ENCODE measurements at places on chromosomes 5 and 9.

GRCh38 chr9:35736201-35736633 is 3.8 kb downstream of the CREB3 start:
- DNase-seq, result peak; percentile 82

DNA sequence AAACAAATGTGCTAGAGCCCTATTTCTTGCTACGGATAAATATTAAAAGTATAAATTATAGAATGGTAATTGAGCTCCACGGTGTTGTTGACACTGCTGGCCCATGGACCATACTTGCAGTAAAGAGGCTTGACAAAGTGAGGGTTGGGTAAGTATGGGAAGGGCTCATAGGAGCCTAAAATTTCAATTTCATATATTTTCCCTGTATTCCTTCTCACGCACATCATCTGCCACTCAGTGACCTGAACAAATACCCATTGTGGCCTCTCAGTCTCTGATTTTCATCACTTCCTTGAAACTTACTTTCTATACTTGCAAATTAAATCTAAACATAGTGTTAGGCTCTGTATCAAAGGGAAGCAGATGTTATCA is 116.5 kb downstream of the PIK3R1 start:
- no peak for DNase-seq

- no peak for DNase-seq
Measured at GRCh38 chr5:179298181-179298993, 46.9 kb downstream of the ADAMTS2 start.

DNA sequence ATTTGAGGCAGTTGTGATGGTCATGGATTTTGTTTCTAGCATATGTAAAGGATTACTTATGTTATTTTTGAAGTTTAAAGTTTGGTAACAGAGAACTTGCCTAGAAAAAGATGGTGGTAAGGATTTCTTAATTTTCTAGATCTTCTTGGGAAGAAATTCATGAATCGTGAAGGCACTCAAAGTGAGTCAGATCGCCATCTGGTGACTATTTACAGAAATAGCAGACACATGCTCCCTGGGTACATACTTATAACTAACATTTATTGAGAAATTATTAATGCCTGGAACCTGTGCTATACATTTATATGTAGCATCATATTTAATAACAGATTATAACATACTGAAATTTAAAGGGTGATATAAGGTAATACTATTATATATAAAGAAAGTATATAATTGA is 299.7 kb downstream of the IZUMO3 start:
- peak; percentile 31 for DNase-seq

DNA sequence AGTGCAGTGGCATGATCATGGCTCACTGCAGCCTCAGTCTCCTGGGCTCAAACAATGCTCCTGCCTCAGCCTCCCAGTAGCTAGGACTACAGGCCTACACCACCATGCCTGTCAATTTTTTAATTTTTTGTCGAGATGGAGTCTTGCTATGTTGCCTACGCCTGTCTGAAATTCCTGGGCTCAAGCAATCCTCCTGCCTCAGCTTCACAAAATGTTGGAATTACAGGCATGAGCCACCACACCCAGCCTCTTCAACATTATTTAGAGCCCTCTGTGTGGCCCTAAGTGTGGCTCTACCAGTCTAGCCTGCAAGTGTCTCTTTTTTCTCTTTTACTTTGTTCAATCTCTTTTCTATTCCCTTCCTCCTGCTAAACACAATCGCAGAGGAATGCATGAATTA is 154.4 kb upstream of the EPB41L4A start:
- no peak for DNase-seq

- DNase-seq, result no peak
Measured at GRCh38 chr5:107618242-107618641, 52.5 kb downstream of the EFNA5 start.

- no peak for DNase-seq
Measured at GRCh38 chr5:26237489-26237888, 800.9 kb downstream of the CDH9 start.

GRCh38 chr5:68315679-68316271 is 100.2 kb downstream of the PIK3R1 start:
- no peak for DNase-seq

GRCh38 chr5:168681556-168682183 is 102.5 kb upstream of the PANK3 start:
- DNase-seq, result no peak

GRCh38 chr5:143448518-143448917 is 45.0 kb upstream of the NR3C1 start:
- DNase-seq, result no peak

- no peak for DNase-seq
Measured at GRCh38 chr5:31408814-31409213, 123.1 kb downstream of the DROSHA start.

- no peak for DNase-seq
Measured at GRCh38 chr5:91027405-91028139, 355.5 kb downstream of the ARRDC3 start.

DNA sequence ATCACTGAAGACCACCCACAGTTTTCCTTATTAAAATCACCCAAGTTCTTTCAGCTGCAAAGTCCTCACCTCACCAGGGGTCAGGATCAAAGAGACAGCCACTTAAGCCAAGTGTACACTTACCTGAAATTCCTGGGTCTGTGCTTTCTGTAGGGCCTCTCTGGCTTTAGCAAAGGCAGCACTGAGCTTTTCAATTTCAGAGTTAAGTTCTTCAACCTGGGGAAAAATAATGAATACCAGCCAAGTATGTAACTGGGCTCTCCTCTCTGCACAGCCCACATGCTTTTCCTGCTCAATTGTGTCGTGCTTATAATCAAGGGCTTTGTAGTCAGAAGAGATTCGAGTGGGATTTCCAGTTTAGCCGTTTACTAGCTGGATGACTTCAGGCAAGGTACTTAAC is 55.1 kb downstream of the CDK5RAP2 start:
- no peak for DNase-seq

GRCh38 chr5:39264528-39264927 is 45.2 kb upstream of the FYB1 start:
- no peak for DNase-seq

GRCh38 chr9:125376261-125377226 is 114.9 kb downstream of the GAPVD1 start:
- no peak for DNase-seq

DNA sequence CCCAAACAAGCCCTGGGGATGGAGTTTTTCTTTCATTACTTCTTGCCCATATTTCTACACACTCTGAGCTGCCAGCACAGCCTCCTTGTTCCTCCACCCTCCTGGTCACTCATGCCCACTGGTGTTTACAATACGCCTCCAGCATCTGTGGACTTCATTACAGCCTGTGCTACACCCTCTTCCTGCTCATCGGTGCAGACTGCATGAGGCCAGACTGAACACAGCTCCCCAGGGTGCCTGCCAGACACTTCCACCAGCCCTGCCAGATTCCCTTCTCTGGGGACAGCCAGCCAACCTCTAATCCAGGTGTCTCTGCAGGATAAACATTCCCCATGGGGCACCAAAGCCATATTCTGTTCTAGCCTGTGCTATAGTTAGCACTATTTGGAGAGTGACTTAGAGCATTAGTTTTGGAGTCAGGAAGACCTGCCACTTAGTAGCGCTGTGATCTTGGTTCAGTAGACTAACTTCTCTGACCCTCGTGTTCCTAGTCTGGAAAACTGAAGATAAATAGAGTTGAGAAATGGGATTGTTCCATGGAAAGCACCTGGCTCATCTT is 163.8 kb upstream of the KLF4 start:
- no peak for DNase-seq

GRCh38 chr5:57431759-57432158 is 50.9 kb downstream of the ACTBL2 start:
- no peak for DNase-seq

GRCh38 chr5:124136609-124137008 is 609.8 kb downstream of the ZNF608 start:
- DNase-seq, result no peak

GRCh38 chr5:7930011-7930410 is 61.1 kb downstream of the MTRR start:
- DNase-seq, result no peak

Data from KBM-7 (cell line).